ENCODE measurements at places on chromosomes 1 and 21.

- DNase-seq: no peak
Measured at GRCh38 chr1:197062692-197063091, 4.4 kb downstream of the F13B start.

- DNase-seq: peak; percentile 83
Measured at GRCh38 chr1:202625416-202626360, 84.6 kb downstream of the SYT2 start.

- DNase-seq: peak; percentile 75
Measured at GRCh38 chr1:9292361-9293240, at the start of gene SPSB1. Gene SPSB1, plus strand, starts transcription at chr1:9292894. Its CDS starts 62,998 bp downstream, at chr1:9355892.

GRCh38 chr1:111054656-111055055, 85.2 kb downstream of the DRAM2 start:
- no peak for DNase-seq

DNA sequence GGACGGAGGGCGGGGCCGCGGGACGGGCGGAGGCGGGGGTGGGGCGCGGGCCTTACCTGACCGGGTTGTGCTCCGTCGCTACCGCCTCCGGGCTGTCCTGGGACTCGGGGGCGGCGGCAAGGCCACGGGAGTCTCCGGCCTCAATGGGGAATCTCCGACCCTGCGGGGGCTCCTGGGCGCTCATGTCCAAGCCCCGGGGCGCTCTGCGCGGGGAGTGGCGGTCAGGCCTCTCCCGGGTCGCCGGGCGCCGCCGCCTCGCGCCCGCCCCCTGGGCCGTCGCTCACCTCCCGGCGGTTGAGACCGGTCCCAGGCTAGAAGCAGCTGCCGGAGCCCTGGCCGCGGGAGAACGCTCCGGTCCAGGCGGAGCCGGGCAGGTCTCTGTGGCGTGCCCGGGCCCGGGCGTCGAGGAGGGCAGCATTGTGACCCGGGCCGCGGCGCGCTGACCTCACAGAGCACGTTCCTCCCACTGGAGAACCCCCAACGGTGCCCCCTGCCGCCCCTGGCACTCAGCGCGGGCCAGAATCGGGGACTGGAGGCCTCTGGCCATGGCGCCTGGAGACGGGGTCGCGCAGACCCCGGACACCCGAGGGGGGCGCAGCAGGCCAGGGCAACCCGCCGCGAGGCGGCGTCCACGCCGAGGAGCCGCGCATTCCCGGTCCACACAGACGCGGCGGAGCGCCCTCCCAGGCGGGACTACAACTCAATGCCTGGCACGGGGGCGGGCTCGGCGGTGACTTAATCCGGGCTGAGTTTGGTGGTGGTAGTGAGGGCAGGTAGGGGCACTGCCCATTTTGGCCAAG, 411 bp downstream of the FAM229A start:
- no peak for DNase-seq

DNA sequence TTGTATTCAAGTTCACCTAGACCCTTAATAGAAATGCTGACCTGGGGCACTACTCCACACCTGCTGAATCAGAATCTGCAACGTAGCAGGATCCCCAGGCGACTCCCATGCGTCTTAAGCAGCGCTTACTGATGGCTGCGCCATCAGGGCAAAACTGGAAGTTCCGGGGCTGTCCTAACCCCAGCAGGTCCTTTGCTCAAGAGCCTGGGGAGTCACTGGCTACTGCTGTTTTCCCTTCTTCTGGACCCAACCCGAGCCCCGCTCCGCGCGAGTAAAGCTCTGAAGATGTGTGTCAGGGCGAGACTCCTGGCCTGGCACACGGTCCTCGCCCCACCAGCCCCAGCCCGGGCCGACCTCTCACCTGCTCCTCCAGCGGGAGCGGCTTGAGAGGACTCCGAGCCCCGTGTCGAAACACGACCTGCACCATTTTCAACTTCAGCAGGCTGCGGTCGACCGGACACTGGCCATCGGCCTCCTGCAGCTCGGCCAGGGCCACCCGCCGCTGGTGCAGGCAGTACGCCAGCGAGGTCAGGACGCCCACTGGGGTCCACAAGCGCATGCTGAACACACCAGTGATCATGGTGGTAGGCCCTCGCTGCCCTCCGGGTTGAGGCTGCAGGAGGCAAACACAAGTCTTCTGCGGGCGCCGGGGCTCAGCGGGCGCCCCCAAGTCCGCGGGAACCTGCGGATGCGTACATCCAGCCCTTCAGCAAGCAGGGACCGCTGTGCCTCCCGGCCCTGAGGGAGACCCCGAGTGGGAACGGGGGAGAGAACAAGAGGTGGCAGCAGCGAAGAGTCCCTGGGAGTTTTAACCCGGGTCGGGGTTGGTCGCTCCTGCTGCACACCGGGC, 630 bp downstream of the ACP6 start:
- peak; percentile 61 for DNase-seq

DNA sequence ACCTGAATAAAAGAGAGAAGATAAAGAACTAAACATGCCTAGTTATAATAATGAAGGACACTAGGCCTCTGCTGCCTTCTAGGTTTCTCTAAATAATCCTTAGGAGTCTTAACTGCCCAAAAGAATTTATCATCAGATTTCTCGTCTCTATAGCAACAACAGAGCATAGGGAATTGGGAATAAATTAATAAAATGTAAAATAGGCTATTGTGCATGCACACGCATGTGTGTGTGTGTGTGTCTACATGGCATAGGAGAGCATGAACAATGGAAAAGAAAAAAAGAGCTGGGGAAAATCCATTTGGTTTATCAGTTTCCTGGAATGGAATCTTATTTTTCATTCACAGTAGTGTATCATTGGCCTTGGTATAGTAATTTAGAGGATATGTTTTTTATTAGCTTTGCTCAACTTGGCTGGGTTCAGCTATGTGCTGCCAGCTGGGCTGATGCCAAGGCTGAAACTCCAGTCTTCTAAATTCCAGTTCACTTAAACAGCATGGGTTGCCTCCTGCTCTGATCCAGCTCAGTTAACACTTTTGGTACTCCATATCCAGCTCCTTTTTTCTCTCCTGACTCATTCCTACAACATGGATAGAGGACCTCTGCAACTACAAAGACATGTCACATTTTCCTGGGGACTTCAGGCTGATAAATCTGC, 80.6 kb upstream of the SLFNL1 start:
- no peak for DNase-seq

GRCh38 chr1:202107321-202107761, 15.4 kb upstream of the GPR37L1 start:
- no peak for DNase-seq

DNA sequence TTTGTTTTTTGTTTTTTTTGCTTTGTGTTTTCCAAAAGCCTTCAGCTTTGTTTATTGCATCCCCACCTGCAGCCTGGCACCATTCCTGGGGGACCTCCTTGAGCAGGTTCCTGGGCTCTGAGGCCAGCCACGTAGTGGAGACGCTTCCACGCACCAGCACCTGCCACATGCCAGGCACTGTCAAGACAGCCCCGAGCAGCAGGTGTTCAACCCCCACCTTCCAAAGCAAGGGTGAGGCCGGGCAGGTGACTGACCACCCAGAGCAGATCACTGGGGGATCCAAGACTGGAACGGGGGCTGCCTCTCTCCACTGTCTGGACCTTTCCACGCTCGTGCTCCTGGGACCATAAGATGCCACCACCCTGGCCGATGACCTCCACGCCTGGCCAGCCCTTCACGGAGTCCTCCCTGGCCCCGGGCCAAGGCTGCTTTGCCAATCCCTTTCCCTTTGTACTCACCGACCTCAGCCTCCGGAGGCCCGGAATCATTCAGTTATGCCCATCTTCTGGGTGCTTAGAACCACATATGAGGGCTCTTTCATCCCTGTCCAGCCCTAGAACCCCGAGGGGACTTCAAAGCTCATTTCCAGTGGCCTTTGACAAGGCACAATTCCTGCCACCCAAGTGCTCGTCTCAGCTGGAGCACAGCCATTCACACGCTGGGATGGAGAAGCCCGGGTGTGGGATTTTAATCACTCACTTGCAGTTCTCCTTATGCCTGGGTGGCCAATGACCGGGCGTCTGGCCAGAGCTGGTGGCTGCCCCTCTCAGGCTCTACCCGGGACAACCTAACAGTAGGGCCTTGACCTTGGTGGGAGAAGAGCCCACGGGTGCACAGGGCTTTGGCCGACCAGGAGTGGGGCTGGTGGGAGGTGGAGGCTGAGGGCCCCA, 330.8 kb downstream of the NPHP4 start:
- DNase-seq: no peak

GRCh38 chr1:168520052-168520751, 23.6 kb downstream of the XCL2 start:
- DNase-seq: peak; percentile 88

GRCh38 chr1:205350124-205350523, 6.6 kb downstream of the KLHDC8A start:
- no peak for DNase-seq

Measured in activated CD8-positive, alpha-beta memory T cell treated with anti-CD3 and anti-CD28 coated beads, Interleukin-2, amount 10 ng/mL, durations not matched to agents 7 days and 5 days (primary cell).